ENCODE measurements at places on chromosomes 12 and 14. TPM values are rescaled to one million over a fixed set of nuclear protein-coding genes. Genes with fewer than 3 reads are reported as not detected.

The NRXN3 gene
- 41.1 TPM for total RNA-seq

The STYK1 gene
- total RNA-seq, result 2.3 TPM

GRCh38 chr12:24977060-24977459 lies 28.2 kb upstream of the BCAT1 start:
- no peak for DNase-seq

The NR2C1 gene
- total RNA-seq, result 65.9 TPM

The APEX1 gene
- total RNA-seq, result 70.1 TPM

The RFLNA gene
- total RNA-seq, result 61.3 TPM

DNA sequence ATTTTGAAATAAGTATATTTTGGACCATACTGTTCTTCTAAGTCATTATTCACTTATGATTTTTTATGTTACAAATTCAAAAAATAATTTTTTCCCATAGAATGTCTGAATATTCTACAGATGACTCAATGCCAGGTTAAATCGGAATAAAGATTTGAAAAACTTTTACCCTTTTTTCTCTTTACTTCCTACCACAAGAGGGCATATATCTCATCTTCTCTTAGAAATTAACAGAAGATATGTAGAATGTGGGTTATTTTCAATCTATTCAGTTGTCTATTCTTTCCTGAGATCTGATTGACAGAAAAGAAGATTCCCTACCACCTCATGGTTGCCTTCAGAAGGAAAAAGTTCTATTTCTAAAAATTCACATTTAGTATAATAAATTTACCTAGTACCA lies 53.0 kb upstream of the KITLG start:
- no peak for DNase-seq

The LBHD2 gene
- total RNA-seq, result not detected

The NYNRIN gene
- 16.0 TPM for total RNA-seq

DNA sequence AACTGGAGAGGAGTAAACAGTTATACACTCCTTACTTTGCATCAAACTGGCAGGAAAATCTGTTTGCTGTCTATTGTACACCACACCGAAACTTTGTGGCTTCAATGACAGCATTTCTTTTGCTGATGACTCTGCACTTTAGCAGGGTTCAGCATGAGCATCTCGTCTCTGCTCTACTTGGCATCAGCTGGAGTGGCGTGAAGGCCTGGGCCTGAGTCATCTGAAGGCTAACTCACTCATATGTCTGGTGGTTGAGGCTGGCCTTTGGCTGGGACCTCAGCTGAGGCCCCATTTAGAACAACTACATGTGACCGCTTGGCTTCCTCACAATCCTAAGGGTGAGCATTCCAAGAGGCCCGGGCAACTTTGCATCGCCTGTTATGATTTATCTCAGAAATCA lies 28.7 kb upstream of the REP15 start:
- DNase-seq, result no peak

- DNase-seq, result no peak
Observed at GRCh38 chr14:105335735-105336476, 21.4 kb downstream of the PACS2 start.

- no peak for DNase-seq
Observed at GRCh38 chr12:90627180-90627896, 327.6 kb downstream of the CCER1 start.

The BIN2 gene
- total RNA-seq, result 3.5 TPM

DNA sequence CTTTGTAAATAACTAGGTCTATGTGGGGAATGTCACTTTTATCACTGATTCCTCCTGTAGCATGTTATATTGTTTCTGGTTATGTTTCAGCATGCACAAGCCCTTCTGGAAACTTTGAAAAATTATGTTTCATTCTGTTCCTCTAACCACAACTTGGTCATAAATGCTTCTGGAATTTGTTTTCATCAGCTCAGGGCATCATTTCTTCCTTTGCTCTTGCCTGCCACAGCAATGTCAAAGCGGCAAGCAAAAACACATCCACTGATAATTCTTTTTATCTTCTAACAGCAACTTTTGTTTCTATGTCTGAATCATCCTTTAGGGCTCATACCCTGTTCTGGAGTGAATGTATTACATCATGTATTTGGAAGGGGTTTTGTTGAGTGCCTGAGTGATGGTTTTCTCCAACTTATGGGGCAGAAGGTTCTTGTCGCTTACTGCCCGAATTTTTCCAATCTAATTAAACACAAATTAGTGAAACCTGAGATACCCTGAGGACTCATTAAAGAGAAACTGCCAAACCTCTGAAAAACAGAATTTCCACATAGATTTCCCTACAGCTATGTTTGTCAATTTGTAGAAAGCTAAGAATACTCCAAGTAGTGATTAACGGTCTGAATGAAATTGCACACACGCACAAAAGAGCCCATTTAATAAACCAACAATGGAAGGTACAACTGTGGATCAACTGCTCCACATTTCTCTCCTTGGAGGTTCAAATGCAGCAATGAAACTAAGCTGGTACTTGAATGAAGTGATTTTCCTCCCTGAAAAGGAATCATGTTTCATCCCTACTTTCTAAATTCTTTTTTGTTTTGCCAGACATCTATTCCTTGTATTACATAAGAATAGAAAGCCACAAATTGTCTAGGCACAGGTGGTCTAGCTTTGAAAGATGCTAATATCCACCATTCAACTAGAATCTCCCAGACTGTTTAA lies 173.5 kb upstream of the KRR1 start:
- no peak for DNase-seq

DNA sequence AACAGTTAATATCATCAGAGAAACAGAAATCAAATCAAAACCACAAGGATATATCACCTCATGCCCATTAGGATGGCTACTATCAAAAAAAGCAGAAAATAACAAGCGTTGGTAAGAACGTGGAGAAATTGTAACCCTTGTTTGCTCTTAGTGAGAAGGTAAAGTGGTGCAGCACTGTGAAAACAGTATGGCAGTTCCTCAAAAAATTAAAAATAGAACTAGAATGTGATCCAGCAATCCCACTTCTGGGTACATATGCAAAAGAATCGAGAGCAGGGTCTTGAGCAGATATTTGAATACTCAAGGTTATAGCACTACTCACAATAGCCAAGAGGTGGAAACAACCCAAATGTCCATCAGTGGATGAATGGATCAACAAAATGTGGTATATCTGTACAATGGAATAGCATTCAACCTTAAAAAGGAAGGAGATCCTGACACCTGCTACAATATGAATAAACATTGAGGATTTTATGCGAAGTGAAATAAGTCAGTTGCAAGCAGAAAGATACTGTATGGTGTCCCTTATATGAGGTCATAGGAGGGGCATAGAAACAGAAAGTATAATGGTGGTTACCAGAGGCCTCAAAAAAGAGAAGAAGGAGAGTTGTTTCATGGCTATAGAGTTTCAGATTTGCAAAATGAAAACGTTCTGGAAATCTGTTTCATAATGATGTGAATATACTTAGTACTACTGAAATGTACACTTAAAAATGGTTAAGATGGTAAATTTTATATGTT lies 131.0 kb upstream of the EEA1 start:
- DNase-seq, result peak; percentile 22

- no peak for DNase-seq
Observed at GRCh38 chr14:64970776-64971477, 1.2 kb downstream of the RAB15 start.

- peak; percentile 26 for DNase-seq
Observed at GRCh38 chr14:59346796-59347510, 118.2 kb downstream of the GPR135 start.

DNA sequence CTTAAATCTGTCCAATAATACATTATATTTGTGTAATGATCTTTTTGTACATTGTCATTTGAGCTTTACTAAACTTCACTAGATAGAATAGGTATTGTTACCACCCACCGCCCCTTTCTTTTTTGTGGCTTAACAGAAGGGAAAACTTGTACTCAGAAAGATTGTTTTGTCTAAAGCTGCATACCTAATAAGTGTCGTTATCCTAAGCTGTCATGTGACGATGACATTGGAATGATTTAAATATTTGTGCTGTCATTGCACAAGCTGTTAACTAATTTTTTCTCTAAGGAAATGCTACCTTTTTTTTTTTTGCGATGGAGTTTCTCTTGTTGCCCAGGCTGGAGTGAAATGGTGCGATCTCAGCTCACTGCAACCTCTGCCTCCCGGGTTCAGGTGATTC lies 3.6 kb downstream of the DIP2B start:
- no peak for DNase-seq

The EML5 gene
- total RNA-seq, result 3.5 TPM

- no peak for DNase-seq
Observed at GRCh38 chr12:20044846-20045245, 323.5 kb upstream of the PDE3A start.

DNA sequence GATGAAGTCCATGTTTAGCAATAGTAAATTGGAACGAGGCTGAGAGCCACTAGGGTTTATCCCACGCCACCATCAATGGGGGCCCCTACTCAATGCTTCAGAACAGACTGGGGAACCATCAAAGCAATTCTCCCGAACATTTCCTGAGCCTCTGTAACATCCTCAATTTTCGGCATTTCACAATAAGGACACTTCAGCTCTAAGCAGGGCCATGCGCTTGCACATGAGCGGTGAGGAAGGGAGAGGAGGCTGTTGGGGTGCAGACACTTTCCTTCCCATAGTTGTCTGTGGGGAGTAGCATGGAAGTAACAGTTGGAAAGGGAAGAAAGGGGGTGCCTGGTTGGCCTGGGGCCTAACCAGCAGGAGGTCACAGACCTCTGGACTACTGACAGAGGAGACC lies 129.9 kb upstream of the PRMT8 start:
- DNase-seq, result no peak

GRCh38 chr12:76533331-76533730 lies 26.2 kb downstream of the OSBPL8 start:
- no peak for DNase-seq

DNA sequence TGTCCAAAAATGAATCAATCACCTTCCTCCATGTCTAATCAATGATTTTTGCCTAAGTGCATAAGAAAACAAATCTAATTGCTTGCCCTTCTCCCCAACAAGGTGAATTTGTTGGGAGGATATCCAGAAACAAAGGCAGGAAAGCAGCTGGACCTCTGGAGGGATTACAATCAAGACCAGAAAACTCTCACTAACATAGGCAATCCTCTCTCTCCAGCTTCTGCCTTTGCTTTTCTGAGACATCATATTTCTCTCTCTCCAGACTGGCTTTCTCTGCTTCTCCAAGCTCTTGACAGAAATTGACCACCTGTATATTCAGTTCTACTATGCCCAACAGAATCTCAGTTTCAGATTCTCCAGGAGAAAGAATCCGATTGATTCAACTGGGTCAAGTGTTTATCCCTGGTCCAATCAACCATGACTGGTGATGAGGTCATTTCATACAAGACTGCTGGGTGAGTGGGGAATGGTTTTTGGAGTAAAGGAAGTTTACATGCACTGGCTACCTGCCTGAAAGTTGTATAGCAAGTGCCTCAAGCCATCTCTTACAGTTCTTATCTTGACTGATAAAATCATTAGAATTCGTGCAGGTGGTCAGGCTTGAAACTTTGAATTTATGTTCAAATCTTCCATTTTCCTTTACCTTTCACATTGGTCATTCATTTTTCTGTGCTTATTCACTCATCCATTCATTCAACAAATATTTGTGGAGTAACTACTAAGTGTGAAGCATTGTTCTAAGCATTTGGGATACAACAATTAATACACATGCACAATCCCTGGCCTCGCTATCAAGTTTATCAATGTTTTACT lies 22.2 kb upstream of the CFAP54 start:
- no peak for DNase-seq

DNA sequence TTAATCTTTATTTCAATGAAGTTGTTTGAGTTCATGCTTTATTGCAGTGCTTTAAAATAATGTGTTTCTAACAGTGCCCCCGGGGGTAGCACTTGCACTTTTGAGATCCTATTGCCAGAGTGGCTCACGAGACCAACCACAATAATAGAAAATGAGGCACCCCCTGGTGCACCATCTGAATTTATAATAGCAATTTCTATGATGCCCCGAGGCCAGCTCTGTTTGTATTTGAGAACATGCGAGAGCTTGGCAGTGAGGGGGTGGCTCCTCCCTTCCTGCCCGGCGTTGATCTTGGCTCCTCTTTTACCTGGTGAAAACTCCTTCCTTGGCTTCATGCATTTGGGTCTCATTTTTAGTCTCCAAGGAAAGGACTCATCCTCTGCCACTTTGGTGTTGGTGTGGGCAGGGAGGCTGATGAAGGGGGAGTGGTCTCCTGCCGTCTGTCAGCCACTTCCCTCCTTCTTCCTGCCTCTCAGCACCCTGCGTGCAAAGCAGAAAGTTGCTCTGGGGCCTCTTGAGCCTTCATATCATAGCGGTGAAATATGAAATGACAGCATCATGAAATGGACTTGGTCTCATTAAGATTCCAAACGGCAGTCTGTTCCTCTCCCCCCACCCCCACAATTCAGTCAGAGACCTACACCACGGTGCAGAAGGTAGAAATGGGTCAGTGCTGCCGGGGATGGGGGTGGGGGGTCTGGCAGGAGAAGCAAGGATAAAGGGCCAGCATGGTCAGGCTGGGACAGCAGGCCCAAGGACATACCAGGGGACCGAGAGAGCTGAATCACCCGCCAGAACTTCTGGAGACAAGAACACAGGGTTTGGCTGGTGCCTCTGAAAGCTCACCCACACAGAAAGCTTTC lies 17.7 kb upstream of the NRXN3 start:
- no peak for DNase-seq

The NTN4 gene
- total RNA-seq, result 11.0 TPM

The FMNL3 gene
- total RNA-seq, result 28.5 TPM

DNA sequence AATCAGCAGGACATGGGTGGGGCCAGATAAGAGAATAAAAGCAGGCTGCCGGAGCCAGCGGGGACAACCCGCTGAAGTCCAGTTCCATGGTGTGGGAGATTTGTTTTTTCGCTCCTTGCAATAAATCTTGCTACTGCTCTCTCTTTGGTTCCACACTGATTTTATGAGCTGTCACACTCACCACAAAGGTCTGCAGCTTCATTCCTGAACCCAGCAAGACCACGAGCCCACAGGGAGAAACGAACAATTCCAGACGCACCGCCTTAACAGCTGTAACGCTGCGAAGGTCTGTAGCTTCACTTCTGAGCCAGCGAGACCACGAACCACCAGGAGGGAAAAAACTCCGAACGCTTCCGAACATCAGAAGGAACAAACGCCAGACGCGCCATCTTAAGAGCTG lies 2.8 kb upstream of the CNIH1 start:
- DNase-seq, result no peak

DNA sequence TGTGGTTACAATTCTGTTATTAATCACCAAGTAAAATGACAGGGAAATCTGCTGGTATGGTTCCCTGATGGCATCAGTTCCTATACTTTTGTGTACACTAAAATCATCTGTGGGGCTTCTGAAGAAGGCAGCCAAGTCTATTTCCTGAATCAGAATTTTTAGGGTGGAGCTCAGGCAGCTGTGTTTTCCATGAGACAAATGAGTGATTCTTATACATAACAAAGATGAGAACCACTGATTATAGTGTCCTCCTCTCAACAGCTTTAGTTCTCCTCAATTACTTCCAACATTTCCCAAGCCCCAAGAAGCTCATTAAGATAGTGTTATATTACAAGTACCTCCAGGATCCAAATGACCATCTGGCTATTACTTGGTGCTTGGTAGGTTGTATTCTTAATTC lies 64.5 kb upstream of the USP44 start:
- no peak for DNase-seq

DNA sequence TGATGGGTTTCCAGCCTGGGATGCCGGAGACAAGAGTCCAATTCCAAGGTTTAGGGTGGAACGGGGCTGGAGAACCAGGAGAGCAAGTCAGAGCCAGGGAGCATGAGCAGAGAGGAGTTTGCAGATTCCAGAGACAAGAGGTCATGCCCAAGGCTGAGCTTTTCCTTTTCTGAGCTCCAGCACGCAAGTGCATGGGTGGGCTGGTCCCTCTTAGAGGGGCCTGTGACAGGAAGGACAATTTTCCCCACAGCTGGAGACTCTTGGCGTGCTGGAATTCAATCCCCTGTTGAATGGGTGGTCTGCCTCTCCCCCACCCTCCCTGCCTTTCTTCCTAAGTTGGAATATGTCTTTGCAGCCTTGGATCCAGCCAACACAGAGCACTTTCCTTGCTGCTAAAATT lies 431.9 kb downstream of the BCL11B start:
- DNase-seq, result no peak

Data from stomach (tissue), 19 donors.